ENCODE measurements at places on chromosomes 4 and X. TPM values are rescaled to one million over a fixed set of nuclear protein-coding genes. Genes with fewer than 3 reads are reported as not detected.
A peak's percentile ranks its signal among the peaks of the same experiment; 100 is the strongest.

The RAB28 gene
- total RNA-seq: 14.5 TPM

The CNKSR2 gene
- not detected for total RNA-seq

The RAB9B gene
- 1.6 TPM for total RNA-seq

The TMEM156 gene
- total RNA-seq: not detected

The GNRHR gene
- total RNA-seq: not detected

The SLITRK2 gene
- not detected for total RNA-seq

The UGT2B7 gene
- total RNA-seq: 3.0 TPM

The RAB33A gene
- 0.35 TPM for total RNA-seq

The PRRG1 gene
- 14.0 TPM for total RNA-seq

The TASL gene
- not detected for total RNA-seq

The HSFX1 gene
- 0.37 TPM for total RNA-seq

The NDP gene
- 0.37 TPM for total RNA-seq

The GYPE gene
- not detected for total RNA-seq

- no peak for DNase-seq
Measured at GRCh38 chrX:10415306-10416001, 204.9 kb downstream of the MID1 start.

DNA sequence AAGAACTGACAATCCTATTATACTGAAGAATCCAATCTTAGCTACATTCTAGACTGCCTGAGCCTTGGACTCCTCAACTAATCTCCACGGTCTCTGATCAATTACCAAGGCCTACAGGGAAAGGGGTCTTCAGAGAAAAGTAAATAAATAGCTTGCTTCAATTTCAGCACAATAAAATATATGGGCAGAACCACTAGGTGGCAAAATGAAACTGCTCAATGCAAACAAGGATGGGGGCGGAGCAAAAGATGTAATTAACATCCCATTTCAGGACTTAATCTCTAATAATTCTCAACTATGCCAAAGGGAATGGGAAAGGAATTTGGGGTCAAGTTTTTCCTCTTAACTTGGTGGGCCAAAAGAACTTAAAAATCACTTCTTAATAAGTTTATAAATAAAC, 78.4 kb upstream of the MAP3K15 start:
- DNase-seq: peak; percentile 30

DNA sequence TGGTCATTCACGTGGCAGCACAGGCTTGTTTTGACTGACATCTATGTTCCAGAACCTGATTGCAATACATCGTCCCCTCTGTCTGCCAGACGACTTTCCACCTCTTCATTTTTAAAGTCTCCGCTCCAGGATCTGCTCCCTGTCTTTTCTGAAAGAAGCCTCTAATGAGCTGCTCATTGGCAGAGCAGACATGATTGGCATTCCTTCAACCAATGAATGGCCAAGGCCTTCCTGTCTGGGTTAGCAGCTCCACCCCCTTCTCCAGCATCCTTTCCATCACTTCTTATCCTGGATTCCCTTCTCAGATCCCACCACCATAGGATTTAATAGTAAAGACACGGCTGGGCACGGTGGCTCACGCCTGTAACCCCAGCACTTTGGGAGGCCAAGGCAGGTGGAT, 202.7 kb upstream of the KLF3 start:
- DNase-seq: no peak

GRCh38 chrX:104112326-104112951, at the start of gene ZCCHC18:
Gene ZCCHC18 (plus strand): TSS chrX:104112523. CDS start chrX:104114112, 1,589 bp downstream.
- peak; percentile 38 for DNase-seq

DNA sequence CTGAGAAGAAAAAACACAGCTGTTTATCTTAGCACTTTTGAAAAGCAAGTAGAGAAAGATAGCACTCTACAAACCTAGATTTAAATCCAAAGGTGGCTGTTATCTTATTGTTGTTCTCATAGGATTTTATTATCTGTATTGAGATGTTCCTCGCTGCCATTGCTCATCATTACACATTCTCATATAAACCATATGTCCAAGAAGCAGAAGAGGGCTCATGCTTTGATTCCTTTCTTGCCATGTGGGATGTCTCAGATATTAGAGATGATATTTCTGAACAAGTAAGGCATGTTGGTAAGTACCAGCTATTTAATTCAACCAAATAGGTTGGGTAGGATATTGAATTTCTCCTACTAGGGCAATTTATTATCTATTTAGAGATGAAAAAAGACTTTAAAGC, 16.4 kb downstream of the TMEM184C start:
- DNase-seq: no peak

DNA sequence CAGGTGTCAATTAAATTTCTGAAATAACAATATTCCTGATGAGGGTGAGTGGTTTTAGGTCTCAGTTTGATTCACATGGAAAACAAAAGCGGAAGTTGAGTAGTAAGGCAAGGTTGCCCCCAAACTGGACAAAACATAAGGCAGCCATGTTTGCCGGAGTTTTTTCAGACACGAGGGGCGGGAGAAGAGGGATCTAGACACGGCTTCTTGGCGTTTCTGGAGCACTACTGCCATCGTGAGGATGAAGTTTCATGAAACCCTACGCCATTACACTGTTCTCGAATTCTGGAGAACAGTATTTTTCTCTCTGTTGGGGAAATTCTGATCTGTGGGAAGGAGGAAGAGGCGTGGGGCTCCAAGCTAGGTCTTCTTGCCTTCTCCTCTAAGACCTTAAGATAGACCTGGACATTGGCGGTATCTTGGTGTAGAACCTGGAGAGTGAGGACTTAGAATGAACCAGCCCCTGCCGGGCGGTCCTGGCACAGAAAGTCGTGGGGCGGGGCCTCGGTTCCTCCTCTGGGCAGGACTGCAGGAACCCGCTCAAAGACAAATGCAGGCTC, 160.3 kb downstream of the OR13H1 start:
- no peak for DNase-seq

- DNase-seq: no peak
Measured at GRCh38 chrX:123291623-123292022, 107.5 kb downstream of the GRIA3 start.

DNA sequence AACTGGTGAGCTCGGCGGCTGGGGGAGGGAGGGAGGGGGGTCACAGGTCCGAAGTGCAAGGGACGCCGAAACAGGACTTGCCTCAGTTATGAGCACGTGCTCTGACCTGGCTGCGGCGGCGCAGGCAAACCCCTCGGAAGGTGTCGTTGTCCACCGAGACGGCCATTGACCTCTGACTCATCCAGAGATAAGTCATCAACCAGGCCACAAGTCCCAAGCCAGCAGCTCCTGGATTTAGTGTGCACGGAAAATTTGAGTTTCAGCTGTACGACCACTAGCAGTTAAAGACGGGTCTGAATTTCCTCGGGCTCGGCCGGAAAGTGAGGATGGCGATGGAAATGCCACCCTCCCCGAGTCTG, 674 bp downstream of the SH3D19 start:
- DNase-seq: peak; percentile 93

DNA sequence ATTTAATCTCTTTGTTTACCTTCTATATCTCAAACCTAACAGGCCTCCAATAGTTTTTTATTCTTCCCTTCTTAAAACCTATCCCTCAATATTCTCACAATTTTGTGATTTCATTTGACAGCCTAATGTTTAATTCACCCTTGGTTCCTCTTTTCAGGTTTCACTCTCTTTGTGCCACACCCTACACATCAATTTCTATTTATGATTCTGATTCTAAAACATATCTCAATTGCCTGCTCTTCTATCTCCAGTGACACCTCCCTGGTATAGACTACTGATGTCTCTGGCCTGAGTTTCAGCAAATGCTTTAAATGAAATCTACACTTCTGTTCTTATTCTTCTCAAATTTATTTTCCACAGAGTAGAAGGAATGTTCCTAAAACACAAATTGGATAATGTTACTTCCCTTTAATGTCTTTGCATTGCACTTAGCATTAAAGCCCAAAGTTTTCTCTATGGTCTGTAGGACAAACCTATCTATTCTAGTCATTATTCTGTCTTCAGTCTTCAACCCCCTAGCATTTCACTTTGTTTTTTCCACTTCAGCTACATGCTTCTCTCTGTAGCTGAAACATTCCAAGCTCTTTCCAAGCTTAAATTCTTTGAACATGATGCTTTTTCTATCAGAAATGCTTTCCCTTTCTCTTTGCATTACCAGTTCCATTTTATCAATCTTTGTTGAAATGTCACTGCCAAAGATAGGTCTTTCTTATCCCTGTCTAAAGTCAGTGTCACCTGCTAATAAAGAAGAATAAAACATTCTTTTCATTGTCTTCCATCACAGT, 622.0 kb downstream of the CENPC start:
- DNase-seq: no peak

DNA sequence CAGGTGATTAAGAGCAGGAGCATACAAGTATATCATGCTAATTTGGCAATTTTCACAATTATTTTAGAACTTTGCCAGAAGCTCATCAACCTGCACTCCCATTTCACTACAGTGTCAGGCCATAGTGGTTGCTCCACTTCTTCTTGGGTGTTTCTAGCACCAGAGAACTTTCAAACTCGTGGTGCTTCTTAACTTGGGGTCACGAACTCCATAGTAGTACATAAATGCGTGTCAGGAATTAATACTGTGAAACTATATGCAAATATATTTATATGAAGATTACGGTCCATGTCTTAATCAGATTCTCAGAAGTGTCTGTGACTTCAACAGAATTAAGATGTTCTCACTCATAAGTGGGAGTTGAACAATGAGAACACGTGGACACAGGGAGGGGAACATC, 254.3 kb upstream of the BMP3 start:
- DNase-seq: no peak

- DNase-seq: no peak
Measured at GRCh38 chr4:99714179-99714578, 56.6 kb upstream of the C4orf54 start.

GRCh38 chr4:39521253-39521919, 5.9 kb downstream of the UGDH start:
- DNase-seq: no peak

DNA sequence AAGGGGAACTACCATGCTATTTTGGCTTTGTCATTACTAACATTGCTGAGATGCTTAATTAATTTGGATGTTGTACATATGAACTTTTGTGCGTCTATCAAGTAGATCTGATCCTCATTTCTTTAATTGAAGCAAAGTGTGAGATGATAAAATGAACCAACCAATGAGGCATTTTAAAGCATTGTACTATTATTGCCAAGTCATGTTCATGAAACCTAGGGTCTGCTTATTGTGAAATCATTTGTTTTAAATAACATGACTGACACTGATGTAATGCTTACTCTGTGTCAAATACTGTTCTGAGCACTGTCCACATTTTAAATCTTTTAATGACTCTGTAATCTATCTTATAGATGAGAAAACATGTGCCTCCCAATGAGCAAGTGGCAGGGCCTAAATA, 57.7 kb downstream of the C4orf33 start:
- DNase-seq: no peak

DNA sequence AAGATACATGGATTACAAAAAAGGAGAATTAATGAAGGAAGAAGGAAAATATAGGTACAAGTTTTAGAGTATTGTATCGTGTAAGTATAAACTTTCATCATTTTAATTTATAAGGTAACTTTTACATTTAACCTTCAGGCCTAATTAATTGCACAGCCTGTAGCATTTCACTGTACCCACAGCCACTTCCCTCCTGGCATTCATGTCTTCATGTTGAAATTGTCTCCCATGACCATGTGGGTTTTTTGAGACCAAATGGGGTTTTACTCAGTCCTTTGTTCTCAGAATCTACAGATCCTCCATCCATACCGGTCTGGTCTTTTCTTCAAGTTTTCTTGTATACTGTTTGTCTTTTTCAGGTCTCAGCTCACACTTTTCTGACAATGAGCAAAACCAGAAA, 194.3 kb upstream of the CLNK start:
- DNase-seq: no peak

- DNase-seq: peak; percentile 92
Measured at GRCh38 chr4:82372517-82373485, 990 bp downstream of the HNRNPD start.

DNA sequence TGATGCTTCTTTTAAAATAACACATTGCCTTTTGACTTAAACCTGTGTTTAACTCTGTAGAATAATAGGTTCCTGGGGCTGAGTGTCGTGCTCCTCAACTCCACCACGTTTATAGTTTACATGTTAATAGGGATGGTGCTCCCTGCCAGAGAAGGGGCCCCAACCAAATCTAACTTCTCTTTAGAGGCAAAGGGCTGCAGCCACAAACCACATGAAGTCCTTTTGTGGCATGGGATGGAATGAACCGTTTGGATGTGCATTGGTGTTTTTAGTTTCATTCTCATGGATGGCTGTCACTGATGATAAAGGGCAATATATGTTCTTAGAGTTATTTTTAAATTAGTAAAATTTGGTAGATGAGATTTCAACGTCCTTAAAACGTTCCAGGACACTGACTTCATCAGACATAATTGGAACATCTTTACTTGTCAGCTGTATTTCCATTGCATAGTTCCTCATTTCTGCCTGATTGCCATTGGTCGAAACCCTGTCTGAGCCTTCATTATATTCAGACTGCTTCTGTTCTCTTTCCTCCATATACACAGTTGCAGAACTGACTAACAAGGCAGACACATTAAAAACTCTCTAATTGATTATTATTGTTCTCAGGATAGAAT, 60.4 kb upstream of the HPF1 start:
- DNase-seq: no peak

- DNase-seq: no peak
Measured at GRCh38 chr4:109631532-109632108, 71.6 kb downstream of the MCUB start.

- DNase-seq: no peak
Measured at GRCh38 chr4:82293304-82293703, 80.5 kb downstream of the HNRNPD start.

DNA sequence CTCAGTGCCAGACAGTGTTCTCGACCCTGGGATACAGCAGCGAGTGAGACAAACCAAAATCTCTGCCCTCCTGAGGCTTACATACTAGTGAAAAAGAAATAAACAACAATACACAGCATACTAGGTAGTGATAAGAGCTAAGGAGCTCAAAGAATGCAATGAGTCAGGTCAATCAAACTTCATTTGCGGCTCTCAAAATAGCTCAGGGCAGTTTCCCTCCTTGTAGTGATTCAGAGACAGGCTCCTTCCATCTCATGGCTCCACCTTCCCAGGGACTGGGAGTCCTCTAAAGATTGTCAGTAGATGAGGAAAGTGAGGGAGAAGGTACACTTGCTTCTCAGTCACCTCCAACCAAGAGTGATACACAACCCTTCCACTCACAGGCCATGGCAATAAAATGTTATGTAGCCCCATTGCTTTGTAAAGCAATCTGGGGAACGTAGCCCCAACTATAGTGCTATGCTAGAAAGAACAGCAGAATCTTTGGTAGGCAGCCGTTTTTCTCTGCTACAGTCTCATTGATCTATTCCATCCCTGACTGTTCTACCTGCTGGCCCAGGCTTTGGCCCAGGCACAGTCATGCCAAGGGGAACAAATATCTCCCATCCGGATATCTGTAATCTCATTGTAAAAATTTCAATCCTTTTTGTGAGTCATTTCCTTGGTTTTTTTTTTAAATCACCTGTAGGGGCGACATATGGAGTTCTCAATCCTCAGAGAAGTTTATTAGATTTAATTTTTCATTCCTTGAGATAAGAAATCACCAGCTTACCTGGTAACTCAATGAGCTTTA, 183.1 kb upstream of the S100G start:
- no peak for DNase-seq

DNA sequence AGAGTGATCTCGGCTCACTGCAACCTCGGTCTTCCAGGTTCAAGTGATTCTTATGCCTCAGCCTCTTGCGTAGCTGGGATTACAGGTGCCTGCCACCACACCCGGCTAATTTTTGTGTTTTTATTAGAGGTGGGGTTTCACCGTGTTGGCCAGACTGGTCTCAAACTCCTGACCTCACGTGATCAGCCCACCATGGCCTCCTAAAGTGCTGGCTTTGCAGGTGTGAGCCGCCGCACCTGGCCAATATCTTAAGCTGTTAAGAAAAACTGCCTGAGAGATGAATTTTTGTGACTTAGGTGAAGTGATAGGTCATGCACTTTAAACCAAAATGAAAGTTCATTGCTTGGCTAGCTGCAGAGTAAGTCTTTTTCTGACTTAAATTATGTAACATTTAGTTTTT, 5.8 kb downstream of the KDM6A start:
- DNase-seq: no peak
